ENCODE measurements at places on chromosomes 4 and X.

GRCh38 chr4:140789759-140790158 lies 33.6 kb upstream of the TBC1D9 start:
- DNase-seq, result no peak

GRCh38 chr4:89056953-89057398 lies at the start of gene FAM13A:
Gene FAM13A, minus strand, starts transcription at chr4:89057185. Its CDS starts 221 bp downstream, at chr4:89056964.
- peak; percentile 97 for DNase-seq

DNA sequence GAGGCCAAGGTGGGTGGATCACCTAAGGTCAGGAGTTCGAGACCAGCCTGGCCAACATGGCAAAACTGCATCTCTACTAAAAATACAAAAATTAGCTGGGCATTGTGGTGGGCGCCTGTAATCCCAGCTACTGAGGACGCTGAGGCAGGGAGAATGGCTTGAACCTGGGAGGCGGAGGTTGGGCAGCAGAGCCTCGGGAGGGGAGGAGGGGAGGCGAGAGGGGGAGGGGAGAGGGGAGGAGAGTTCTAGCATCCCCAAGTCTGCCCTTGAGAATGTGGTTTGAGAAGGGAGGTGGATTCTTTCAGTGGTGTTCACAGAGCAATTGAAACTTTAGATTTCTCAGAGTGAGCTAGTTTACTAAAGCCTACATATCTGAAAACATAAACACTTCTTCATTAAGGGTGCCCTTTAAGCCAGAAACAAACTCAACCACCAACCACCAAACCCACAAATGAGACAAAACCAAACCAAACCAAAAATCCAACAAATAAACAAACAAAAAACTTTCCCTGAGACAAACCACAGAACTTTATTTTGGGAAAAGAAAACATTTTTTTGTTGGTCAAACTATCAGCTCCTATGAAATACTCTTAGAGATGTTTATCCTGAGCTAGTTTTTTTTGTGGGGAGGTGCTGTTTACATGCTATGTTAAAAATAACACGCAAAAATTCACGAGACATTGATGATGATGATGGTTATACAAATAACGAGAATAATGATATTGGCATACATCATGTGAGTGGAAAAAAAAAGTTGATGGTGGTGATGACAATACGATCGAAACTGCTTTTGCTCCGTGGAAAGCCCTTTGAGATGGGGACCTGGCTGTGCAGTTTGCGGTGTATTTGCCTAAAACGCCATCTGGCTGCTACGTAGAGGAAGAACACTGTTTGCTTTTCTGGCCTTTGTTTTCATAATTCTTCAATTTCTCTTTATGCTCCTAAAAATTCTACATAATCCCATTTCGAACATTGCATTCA lies 98.2 kb upstream of the PRKX start:
- peak; percentile 59 for DNase-seq

DNA sequence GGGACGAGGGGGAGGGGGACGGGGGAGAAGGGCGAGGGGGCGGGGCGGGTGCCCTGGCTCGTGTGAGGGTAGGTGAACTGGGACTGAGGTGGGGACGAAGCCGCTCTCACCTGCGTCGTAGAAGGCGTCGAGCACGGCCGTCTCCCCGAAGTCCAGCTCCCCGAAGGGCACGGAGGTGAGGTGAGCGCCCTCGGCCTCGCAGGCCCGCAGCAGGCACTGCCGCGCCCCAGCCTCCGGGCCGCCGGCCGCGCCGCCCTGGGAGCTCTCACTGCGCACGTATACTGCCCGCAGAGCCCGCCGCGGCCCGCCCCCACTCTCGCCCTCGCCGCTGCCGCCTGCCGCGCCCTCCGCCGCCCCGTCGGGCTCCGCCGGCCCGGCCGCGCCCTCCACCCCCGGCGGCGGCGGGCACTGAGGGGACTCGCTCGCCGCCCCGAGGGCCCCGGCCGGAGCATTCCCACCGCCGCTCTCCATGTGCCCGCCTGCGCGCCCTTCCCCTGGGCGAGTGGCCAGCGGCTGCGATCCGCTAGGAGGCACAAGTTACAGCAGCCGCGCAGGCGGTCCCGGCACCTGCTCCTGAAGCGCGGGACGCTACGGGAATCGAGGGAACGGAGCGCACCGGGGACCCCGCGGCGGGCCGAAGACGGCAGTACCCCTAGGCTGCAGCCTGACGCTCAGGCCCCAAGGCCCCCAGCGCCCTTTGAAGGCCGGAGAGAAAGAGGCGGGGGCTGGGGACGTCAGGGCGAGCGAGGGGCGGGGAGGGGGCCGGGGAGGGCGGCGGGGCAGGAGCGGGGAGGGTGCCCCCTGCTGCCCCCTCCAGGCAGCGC lies at the start of gene MAP3K15:
Gene MAP3K15, minus strand, starts transcription at position 718 of the 824 bp plus-strand sequence. Its CDS starts 247 bp downstream, at position 471.
- peak; percentile 22 for DNase-seq

GRCh38 chr4:32890398-32890797 lies 2170.2 kb downstream of the PCDH7 start:
- DNase-seq, result peak; percentile 59

- DNase-seq, result no peak
Measured at GRCh38 chr4:142274137-142274536, 572.0 kb downstream of the INPP4B start.

- no peak for DNase-seq
Measured at GRCh38 chr4:109608879-109609278, 48.8 kb downstream of the MCUB start.

GRCh38 chr4:139015948-139016471 lies 429 bp downstream of the NOCT start:
- peak; percentile 87 for DNase-seq

DNA sequence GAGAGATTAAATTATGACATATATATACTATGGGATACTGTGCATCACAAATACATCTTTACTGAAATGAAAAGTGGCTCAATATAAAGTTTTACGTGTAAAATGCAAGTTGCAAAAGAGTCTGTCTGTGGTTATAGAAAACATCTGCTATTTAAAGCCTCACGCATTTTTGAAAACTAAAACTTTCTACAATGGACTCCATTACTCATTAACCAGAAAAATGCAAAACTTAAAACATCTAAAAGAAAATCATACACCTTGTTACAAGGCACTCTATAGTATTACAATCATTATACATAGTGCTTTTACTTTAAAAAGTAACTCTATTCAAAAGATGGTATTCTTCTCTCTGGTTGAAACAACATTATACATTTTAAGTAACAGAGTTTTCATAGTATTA lies 755.6 kb downstream of the DMD start:
- DNase-seq, result no peak

GRCh38 chr4:188297873-188298272 lies 158.6 kb downstream of the TRIML1 start:
- DNase-seq, result no peak

DNA sequence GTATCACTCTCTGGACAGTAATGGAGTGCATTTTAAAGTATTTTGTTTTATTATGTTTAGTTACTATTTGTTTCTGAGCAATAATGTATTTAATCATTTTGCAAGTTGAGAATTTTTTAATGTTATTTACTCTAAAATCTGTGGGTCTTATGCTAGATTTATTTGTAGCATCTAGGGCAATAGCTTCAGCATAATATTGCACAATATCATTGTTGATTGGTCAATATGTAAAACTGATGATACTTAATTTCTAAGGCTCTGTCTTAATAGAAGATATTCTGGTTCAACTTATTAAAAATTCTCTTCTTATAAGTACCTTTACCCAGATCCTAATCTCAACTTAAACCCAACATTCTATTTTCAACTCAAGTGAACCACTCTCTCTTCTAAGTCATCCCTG lies 11.5 kb downstream of the SFRP2 start:
- DNase-seq, result no peak

GRCh38 chrX:42176789-42177188 lies 253.4 kb upstream of the CASK start:
- DNase-seq, result no peak

DNA sequence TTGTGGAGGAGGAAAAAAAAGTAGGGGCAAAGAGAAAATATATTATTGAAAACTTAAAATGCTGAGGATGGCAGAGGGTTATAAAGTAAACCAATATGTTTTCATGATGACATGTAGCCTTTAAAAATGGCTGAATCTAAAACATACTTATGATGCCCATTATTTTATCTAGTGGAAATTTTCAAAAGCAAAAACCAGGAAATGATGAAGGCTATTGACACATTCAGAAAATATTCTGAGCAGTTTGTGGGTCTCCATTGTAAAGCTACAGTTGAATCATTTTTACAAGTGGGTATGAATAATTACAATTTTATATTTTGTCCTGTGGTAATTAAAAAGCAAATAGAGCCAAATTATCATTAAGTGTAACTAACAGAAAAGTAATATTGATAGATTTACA lies 10.7 kb downstream of the PLS3 start:
- no peak for DNase-seq

- DNase-seq, result peak; percentile 23
Measured at GRCh38 chrX:57156397-57157049, 19.3 kb upstream of the SPIN2A start.

- DNase-seq, result no peak
Measured at GRCh38 chr4:124804041-124804440, 91.5 kb upstream of the ANKRD50 start.

- no peak for DNase-seq
Measured at GRCh38 chr4:19508442-19508841, 743.3 kb upstream of the SLIT2 start.

DNA sequence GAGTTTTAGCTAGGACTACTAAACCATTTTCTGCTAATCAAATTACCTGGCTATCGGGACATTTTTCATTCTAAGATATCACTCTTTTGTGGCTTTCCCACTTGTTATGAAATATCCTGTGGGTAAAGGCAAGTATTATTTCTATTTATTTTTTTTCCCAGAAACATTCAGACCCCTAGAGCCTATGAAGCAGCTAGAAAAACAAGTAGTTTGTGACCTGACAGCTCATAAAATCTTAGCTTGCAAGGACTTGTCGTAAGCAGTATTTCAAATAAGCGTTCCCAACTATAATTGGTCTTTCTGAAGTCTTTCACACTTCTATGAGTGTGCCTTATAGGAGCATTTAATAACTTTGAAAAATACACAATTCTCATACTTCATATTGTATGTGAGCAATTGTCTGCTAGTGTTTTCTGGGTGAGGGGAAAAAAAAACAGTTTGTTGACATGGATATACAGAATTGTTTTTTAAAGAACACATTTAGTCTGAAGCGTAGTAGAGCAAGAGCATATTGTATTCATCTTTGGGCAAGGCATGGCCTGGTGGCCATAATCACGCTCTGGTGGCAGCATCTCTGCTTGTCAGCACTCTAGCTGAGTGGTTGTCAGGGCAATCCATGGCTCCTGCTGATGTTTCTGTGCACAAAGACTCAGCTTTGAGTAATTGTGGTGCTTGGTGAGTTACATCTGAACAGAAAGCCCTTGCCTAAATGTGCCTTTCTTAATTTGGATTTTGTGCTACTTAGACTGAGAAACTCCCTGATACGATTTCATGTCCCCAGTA lies 2.6 kb downstream of the MCUB start:
- DNase-seq, result peak; percentile 76

GRCh38 chrX:130048686-130049222 lies 61.5 kb downstream of the ELF4 start:
- DNase-seq, result no peak

GRCh38 chr4:6362896-6363295 lies 93.2 kb downstream of the WFS1 start:
- DNase-seq, result peak; percentile 75

GRCh38 chr4:100833906-100834305 lies 316.1 kb upstream of the EMCN start:
- DNase-seq, result no peak

DNA sequence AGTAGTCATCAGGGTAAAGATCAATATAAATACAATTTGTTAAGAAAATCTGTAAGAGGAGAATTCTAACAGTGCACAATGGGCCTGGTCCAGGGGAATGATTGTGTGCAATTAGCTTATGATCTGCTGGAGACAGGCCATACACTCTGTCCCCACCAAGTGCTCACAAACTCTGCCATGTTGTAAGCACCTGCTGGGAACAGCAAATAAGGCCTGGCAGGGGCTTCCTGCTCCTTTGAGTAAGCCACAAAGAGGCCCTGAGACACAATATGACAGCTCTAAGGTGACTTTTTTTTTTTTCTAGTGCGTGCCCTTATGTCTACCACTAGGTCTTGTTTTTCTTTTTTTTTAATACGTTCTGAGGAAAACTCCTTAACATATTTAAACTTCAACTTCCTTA lies 866.3 kb upstream of the PCDH7 start:
- DNase-seq, result no peak

GRCh38 chr4:65007841-65008439 lies 598.7 kb upstream of the TECRL start:
- peak; percentile 72 for DNase-seq

- DNase-seq, result no peak
Measured at GRCh38 chr4:150021483-150021882, 56.8 kb upstream of the DCLK2 start.

DNA sequence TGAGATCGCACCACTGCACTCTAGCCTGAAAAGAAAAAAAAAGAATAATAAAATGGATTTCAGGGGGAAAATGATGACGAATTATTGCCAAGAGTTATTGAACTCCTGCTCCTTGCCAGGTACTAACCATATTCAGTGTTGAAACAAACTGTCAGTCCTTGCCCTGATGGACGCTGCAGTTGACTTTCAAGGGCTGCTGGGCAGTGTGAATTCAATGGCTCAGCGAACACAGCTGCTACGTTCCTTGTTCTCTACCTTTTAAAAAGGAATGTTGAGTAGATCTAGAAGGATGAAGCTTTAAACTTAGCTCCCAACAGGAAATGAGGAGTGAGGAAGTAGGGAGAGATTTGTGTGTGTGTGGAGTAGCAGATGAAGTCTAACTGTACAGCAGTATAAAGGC lies 2.7 kb downstream of the LIMCH1 start:
- no peak for DNase-seq

DNA sequence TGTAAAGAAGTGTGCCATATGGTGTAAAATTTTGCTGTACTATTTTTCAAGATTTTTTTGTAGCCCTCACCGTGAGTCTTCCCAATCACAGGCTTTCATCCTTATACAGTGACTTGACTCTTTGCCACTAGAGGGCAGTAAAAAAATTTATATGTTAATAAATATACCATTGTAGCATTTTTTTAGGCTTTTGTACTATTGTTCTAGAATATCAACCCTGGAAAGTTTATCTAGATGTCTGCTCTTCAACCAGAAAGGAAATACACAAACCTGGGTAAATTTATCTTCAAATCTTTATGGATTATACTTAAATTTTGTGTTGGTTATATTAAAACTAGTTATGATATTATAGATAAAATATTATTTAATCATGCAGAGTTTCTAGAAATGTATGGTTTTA lies 235.3 kb downstream of the TENM3 start:
- peak; percentile 70 for DNase-seq

DNA sequence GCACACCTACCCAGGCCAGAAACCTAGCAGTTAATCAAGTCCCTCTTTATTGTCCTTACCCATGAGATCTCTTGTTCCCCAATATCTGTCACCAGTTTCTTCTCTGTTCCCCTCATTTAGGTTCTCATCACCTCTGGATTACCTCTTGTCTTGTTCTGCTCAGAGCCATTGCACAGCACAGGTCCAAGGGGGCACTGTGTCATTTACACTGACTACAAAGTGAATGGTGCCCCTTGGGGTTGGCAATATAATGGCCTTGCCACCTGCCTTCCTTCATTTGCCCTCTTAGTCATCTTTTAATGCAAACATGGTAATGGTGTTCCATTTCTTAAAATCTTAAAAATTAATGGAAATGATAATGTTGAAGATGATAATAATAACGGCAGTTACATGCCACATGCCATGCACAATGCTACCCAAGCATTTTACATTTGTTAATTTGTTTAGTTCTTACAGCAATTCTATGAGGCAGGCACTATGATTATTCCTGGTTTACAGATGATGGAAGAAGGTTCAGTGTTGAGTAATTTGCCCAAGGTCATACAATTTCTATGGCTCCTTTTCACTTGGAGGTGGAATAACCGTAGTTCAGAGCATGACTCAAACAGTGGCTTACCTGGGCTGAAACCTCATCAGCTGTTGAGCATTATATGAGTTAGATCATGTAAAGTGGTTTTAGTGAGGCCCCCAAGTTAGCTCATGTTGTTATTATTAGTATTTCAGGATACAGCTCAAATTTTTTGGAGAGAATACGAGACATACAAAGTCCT lies 117.9 kb downstream of the RASL11B start:
- DNase-seq, result no peak

Data from eye (tissue), 1 donor.